ENCODE measurements at places on chromosomes 5 and 9.

GRCh38 chr9:120944434-120944843 is 17.8 kb upstream of the TRAF1 start:
- DNase-seq = no peak

GRCh38 chr9:72353455-72354116 is 11.4 kb downstream of the ZFAND5 start:
- DNase-seq = no peak

GRCh38 chr5:158027806-158028775 is 169.1 kb upstream of the CLINT1 start:
- DNase-seq = no peak

- DNase-seq = no peak
Measured at GRCh38 chr5:72255237-72255636, 64.8 kb downstream of the MRPS27 start.
